Stimulated activated CD4-positive, alpha-beta T cell treated with anti-CD3 and anti-CD28 coated beads, Interleukin-1b, Interleukin-23, amount 100 ng/mL, for 1 hour (primary cell): ENCODE measurements at places on chromosomes 12 and 14.

- no peak for DNase-seq
Observed at GRCh38 chr14:89391123-89391522, 25.9 kb downstream of the FOXN3 start.

DNA sequence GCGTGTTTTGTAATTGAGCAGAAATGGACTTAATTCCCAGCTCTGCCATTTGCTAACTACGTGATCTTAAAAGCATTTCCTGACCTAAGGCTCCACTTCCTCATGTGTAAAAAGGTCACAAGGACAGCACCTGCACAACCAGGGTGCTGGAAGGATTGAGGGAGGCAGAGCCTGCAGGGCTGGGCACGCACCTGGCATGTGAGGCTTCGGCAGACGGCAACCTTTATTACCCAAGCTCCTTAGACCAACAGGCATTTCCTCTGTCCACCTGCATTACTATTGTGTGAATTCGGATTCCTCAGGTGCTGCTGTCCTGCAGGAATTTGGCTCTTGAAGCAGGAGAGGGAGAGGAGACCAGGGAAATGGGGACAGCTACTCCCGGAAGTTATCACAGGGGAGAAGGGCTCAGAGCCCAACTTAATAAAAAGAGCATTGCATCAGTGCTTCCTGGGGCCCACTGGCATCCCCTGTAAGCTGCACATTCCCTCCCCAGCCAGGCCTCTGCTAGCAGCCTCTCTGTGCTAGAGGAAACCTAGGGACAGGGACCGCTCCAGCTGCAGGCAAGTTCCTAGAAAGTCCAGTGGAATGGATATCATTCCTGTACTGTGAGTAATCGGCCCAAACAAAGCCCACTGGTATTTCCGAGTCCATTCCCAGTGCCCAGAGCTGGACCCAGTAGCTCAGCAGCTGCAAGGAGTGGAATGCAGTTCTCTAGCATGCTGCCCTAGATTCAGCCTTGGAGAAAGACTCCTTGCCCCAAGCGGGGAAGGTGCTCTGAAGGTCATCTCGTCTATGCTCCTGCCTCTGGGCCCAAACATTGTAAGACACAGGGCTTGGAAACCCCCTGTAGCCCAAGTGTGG is 157.1 kb upstream of the CCND2 start:
- DNase-seq, result no peak

GRCh38 chr12:47711448-47711847 is 5.6 kb upstream of the RPAP3 start:
- no peak for DNase-seq

DNA sequence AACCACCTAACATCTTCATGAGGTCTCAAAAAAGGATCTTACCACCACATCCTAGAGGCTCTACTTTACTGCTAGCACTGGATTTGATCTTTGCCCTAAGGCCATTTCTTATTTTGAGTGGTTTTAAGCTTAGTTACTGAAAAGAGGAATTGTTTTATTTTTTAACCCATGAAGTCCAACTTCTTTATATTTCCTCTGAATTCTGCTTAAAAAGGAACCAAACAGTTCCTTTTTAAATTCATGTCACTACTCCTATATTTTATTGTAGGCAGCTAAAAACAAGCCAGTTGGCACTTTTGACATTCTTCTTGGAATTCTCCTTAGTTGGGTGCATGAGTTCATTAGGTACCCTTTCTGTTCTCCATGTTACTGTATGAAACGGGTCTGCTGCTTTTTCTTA is 76.4 kb downstream of the FGD4 start:
- DNase-seq, result no peak

- no peak for DNase-seq
Observed at GRCh38 chr12:124796303-124796960, 67.2 kb downstream of the SCARB1 start.

DNA sequence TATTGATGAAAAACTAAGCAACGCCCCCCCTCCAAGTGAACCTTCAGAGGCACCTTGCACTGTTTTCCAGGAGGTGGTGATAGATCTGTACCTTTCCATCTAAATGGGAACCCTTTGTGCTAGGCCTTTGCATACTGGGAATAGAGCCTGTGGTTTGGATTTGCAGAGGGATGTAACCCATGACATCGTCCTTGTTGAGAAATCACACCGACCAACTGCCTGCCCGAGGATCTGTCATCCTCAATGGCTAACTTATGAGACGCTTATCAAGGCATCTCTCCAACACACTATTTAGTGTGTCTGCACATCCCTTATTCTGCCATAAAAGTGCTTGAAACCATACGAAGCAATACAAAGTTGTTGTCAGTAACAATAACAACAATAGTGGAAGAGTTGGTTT is 22.9 kb downstream of the NTN4 start:
- DNase-seq, result no peak

DNA sequence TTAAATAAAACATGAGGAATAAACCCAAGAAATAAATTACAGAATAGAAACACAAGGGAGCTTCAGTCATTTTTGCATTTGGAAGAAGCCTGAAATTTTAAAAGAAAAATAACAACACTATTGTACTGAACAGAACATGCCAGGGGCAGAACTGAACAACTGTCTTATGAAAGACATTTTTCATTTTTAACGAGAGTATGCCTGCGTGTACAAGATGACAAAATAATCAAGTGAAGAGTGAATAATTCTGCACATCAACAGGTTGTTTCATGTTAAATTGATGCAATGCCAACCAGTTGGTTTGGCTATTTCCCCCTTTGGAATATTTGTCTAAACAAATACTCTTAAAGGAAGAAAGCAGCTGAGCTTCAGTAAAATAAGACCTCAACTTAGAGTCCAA is 103.3 kb upstream of the BTG1 start:
- no peak for DNase-seq

- DNase-seq, result no peak
Observed at GRCh38 chr12:130625201-130625600, 90.9 kb downstream of the RIMBP2 start.

DNA sequence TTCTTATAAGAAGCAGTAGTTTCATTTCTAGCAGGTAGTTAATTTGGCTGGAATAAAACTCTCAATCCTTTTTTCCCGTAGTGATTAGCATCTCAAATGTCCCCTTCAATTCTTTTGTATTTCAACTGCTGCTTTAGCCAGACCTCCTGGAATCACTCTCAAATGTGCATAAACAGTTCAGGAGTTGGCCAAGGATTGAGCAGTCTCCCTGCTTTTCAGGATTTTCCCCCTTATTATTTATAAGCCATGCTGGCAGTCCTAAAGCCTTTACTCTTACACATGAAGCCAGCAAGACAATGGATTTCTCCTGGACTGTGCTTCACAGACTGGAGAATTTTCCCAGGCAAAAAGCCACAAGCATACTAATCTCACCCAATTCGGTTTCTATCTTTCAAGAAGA is 950.1 kb downstream of the VRK1 start:
- no peak for DNase-seq

DNA sequence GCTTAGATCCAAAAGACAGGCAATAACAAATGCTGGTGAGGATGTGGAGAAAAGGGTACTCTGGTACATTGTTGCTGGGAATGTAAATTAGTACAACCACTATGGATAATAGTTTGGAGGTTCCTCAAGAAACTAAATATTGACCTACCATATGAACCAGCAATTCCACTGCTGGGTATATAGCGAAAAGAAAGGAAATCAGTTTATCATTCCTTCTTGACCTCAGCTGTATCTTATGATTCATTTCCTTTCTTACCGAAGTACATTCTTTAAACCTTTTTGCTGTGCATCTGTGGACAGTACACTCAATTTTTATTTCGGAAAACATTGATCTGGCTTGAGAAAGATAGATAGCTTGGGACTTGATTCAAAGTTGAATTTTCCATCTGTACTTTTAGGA is 183.2 kb upstream of the LRFN5 start:
- DNase-seq, result no peak

- no peak for DNase-seq
Observed at GRCh38 chr12:31226639-31227038, 99.3 kb downstream of the SINHCAF start.

DNA sequence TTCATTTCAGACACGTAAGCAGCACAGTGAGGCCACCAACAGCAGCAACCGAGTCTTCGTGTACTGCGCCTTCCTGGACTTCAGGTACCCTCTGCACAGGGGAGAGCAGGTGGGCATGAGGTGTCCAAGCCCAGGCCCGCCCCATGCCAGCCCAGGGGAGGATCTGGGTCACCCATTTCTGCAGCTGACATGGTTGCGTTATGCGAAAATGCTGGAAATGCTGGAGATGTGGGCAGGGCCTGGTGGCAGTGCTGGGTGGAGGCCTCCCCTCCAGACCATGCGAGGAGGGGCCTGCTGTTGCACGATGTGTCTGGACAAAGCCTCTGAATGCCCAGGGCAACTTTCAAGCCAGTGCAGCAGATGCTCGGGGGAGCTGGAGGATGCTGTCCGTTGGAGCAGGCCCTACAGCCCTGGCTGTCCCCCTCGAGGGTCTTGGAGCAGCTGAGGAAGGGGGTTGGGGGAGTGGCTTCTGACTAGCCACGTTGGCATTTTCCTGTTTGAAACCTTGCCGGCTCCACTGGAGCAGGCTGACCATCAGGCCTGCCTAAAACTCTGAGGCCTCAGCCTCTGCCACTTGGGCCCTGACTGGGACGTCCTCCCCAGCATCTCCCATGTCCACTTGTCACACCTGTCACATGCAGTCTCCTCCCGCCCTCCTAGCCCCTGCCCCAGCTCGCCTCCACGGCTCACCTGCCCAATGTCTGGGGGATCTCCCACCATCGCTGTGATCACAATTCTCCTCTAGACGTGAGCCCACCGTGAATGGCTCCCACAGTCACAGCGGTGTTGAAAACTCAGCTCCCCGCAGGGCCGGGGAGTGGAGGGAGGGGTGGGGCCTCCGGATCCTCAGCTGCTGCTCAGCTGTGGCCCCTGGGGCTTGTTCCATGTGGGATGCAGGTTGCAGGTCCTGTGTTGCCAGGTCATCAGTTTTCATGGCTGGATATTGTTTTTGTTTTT is 123.4 kb downstream of the ADGRD1 start:
- no peak for DNase-seq

GRCh38 chr12:95240556-95240955 is 22.9 kb downstream of the VEZT start:
- no peak for DNase-seq

- DNase-seq, result no peak
Observed at GRCh38 chr14:72528059-72528862, 365.6 kb downstream of the DPF3 start.

DNA sequence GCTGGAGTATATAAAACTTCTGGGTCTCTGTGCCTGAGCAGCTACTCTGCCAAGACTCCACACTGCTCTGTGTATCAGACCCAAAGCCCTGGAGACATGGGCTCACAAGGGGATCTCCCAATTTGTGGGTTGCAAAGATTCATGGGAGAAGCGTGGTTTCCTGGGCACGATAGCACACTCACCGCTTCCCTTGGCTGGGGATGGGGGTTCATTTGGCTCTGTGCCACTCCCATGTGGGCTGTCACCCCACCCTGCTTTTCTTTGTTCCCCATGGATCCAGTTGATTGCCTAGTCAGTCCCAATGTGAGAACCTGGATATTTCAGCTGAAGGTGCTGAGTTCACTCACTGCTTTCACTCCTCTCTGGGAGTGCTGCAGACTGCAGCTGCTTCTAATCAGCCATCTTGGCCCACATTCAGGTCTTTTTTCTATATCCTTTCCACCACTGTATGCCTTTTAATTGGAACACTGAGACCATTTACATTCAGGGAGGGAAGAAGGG is 40.0 kb upstream of the PCNX4 start:
- no peak for DNase-seq

DNA sequence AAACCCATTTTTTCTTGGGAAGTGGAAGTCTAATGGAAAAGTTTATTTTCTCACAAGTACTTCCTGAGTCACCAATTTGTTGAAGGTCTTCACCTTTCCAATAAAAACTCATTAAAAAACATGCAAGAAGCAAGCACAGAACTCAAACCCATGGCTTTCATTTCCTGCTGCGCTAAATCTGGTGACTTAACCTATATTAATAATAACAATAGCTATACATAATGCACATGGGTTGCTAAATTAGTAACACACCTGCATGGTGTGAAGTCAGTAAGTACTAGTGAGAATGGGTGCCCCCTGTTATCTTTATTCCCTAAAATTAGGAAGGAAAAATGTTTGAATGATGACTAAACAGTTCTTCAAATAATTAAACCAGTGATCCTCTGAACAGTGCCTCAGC is 52.3 kb downstream of the PPP2R5C start:
- no peak for DNase-seq

- no peak for DNase-seq
Observed at GRCh38 chr14:22509036-22509709, 79.9 kb downstream of the DAD1 start.

DNA sequence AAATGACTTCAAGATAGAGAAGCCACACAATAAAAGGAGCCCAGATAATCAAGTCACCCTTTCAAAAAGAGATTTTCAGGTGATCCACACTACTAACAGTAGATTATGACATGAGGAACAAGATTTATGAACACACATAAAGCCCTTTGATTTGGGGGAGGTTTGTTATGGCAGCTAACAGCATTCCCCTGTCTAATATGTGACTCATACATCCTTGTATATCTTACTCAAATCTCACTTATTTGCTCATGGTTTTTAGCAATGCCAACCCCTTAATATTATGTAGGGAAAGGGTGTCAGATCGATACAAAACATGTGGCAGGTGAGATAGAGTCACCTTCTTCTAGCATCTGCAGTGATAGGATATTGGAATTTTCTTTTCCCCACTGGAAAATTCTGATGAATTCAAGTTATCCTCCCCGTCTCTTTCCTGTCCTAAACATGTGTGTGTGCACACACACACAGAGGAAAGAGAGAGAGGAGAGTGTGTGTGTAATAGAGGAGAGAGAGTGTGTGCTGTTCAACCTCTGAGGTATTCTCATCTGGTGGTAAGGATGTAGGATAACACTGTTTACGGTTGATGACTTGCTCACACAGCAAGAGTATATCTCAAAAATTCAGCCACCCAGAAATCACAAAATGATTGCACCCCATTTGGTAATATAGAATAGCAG is 319.9 kb downstream of the KCNC2 start:
- no peak for DNase-seq

- DNase-seq, result no peak
Observed at GRCh38 chr12:1811281-1811947, 9.0 kb upstream of the LRTM2 start.

DNA sequence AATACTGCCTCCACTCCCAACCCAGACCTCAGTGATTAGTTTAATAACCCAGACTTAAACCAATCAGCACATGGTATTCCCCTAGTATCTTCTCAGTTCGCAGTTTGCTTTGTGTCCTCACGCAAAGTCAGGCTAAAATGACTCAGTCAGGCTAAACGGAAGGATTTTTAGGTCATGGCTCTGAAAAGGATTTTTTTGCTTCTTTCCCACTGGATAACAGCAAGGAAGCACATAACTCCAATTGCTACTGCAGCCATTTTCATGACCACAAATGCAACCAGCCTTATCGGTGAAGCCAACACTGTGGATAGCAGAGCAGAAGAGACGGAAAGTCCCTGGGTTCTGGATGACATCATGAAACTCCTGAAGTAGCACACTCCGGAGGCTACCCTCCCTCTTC is 67.7 kb downstream of the ZC3H14 start:
- no peak for DNase-seq

DNA sequence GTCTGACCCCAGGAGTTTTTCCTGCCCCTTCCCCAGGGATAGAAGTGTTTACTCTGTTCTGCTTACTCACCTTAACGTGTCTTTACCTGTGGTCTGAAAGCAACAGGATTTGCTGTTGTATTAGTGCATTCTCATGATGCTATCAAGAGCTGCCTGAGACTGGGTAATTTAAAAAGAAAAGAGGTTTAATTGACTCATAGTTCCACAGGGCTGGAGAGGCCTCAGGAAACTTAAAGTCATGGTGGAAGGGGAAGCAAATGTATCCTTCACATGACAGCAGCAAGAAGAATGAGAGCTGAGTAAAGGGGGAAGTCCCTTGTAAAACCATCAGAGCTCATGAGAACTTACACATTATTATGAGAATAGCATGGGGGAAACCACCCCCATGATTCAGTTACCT is 240.4 kb downstream of the SNAPC1 start:
- no peak for DNase-seq
